ENCODE measurements at places on chromosomes 7 and 10. TPM values are rescaled to one million over a fixed set of nuclear protein-coding genes. Genes with fewer than 3 reads are reported as not detected.

HOXA9 gene
- not detected for total RNA-seq

OLAH gene
- total RNA-seq = 0.26 TPM

SCART1 gene
- total RNA-seq = 0.76 TPM

LIPF gene
- not detected for total RNA-seq

DGKI gene
- 21.4 TPM for total RNA-seq

MSMB gene
- total RNA-seq = not detected

SPAG6 gene
- not detected for total RNA-seq

HABP2 gene
- total RNA-seq = not detected

PTN gene
- total RNA-seq = not detected

CYP3A4 gene
- not detected for total RNA-seq

PIP gene
- total RNA-seq = not detected

MKI67 gene
- 161 TPM for total RNA-seq

PNLIPRP3 gene
- not detected for total RNA-seq

OR2A12 gene
- not detected for total RNA-seq

CALML3 gene
- not detected for total RNA-seq

POMZP3 gene
- 6.9 TPM for total RNA-seq

HOXA2 gene
- total RNA-seq = not detected

AFAP1L2 gene
- total RNA-seq = 3.9 TPM

UNC5B gene
- 0.02 TPM for total RNA-seq

PRLHR gene
- total RNA-seq = not detected

TEX36 gene
- not detected for total RNA-seq

CYP3A5 gene
- not detected for total RNA-seq

MSS51 gene
- 2.5 TPM for total RNA-seq

COX15 gene
- total RNA-seq = 41.1 TPM

ARHGEF35 gene
- 3.5 TPM for total RNA-seq

SLC26A4 gene
- 7.8 TPM for total RNA-seq

SAP25 gene
- total RNA-seq = 9.2 TPM

TRIM50 gene
- not detected for total RNA-seq

VAX1 gene
- total RNA-seq = not detected

Data from activated CD4-positive, alpha-beta T cell treated with anti-CD3 and anti-CD28 coated beads, Interleukin-2, amount 10 ng/mL, durations not matched to agents 24 days and 14 days (primary cell).